ENCODE measurements at places on chromosomes 16 and 17.
A peak's percentile ranks its signal among the peaks of the same experiment; 100 is the strongest.

DNA sequence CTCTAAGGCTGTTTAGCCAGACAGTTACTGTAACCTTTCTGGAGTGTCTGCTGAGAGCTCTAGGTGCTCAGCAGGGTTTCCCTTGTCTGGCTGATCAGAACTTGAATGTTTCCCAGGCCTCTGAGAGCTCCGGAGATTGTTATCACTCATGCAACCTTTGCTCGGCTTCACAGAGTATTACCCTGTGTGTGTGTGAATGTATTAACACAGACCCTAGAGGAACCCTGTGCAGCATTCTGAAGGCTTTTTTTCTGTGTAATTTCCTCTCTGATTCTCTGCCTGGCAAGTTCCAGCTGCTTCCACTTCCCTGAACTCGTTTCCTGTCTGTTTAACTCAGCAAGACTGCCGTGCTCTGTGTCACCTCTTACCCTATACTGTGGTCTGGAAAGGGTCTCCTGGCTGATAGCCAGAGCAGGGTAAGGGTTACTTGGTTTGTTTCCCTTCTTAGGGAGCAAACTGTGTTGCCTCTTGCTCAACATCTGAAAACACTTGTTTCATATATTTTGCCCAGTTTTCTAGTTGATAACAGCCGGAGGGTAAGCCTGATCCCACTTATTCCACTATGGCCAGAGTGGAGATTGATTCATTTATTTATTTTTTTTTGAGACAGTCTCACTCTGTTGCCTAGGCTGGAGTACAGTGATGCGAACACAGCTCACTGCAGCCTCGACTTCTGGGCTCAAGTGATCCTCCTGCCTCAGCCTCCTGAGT lies 21.7 kb downstream of the PRMT7 start:
- DNase-seq, result peak; percentile 25

DNA sequence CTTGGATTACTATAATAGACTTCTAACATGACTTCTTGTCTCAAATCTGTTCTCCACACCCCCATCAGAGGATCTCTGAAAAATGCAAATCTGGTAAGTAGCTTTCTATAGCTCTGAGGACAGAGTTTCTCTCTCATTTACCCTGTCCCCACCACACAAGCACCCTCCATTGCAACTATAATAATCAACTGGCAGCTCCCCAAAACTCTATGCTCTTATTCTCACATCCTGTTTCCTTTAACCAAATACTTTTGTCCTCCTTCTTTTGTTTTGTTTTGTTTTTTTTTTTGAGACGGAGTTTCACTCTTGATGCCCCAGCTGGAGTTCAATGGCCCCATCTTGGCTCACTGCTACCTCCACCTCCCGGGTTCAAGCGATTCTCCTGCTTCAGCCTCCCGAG lies 73.4 kb downstream of the HELZ start:
- DNase-seq, result no peak

DNA sequence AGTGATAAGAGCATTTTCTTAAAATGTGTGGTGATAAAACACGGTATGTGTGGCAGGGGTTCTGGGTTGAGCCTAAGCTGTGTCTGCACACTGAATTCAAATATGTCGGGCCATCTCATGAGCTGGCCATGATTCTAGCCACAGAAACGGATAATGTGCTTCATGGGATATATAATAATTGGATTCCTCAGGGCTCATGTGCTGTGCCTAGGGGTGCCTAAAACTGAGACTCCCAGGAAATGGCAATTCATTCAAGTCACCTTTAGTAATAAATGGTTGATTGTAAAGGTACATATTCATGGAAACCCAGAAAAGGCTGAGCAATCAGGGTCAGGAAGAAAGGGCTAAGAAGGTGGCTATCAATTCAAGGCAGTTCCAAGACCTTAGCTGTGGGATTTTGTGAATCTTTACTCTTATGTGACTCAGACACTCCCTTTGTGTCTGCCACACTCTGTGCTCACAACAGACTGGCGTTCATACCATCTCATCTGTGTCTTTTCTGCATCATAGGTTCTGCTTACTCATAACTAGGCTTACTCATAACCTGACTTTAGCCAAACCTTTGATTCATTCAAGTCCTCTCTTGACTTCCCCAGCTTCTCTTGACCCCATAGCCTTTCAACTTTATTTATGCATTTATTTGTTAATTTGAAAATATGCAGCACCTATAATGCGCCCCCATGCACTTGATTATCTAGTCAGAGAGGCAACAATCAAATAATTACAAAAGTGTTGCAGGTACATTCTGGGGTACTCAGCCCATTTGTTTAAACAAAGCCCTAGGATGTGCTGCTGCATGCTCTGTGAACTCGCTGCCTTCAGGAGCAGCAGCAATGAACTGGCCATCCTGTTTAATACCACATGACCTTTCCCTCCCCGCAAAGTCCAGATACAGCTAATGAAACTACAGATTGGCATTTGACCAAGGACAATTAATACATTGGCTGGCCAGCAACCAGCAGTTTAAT lies 28.4 kb upstream of the MED13 start:
- DNase-seq, result peak; percentile 99

DNA sequence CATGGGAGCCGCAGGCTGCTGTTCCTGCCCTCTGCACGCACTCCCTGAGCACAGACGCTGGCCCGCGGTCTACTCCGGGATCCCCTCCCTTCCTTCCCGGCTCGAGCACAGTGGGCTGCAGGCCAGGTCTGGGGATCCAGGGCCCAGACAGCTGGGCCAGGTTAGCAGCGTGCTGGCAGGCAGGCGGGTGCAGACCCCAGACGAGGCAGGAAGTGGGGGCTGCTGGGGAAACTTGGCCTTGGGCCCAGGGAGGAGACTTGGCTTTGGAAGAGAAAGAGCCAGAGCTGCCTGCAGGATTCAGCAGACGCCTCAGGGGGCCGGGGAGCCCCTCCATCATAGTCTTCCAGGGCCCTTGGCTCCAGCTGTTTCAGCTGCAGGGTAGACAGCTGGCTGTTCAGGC lies 30.2 kb upstream of the ABCC3 start:
- DNase-seq, result peak; percentile 56

- DNase-seq, result no peak
Observed at GRCh38 chr17:11981862-11982261, 15.4 kb downstream of the ZNF18 start.

DNA sequence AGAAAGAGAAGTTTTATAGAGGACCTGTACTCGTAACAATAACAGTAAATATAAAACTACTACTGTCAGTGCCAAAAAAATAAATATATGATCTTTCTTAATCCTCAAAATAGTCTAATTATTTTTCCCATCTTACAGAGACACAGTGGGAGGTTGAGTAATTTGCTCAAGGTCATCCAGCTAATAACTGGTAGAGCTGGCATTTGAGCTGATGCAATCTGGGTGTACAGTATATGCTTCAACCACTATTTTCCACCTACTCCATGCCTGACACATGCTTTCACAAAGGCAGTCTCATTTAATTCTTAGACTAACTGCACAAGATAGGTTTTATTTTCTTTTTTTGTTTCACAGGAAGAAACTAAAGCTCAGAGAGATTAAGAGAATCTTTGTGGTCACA lies 33.6 kb downstream of the PIGL start:
- peak; percentile 52 for DNase-seq

DNA sequence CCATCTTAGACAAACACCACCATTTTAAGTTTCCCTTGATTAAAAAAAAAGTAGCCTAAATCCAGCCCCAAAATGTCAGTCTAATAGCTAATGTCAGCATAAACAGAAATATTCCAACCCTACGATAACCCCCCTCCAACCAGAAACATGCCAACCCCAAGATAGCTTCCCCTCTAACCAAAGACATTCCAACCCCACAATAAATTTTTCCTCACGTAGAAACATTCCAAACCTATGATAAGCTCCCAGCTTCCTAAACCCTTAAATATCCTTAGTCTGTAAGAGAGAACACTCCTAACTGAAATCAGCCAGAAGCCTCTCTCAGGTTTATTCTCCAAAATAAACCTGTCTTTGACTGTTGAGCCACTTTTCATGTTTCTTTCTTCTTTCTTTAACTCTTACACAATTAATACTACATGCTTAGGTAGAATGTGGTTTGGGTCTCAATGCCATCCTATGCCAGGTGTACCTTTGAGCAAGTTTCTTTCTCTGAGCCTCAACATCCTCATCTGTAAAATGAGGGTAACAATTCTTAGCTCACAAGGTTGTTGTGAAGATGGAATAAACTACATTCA lies 10.5 kb upstream of the KRT38 start:
- peak; percentile 44 for DNase-seq

GRCh38 chr16:65497571-65497970 lies 375.7 kb upstream of the CDH11 start:
- peak; percentile 79 for DNase-seq

GRCh38 chr17:38896346-38896954 lies 26.6 kb downstream of the LASP1 start:
- no peak for DNase-seq

DNA sequence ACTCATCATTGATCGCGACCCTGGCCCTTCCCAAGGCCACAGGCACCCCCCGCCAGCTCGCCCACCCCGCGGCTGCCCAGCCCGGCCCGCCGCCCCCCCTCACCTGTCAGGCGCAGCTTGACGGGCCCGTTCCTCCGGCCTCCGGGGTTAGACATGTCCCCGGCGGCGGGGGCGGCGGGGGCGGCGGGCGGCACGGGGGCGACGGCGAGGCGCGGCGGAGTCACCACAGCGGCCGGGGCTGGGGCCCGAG lies 456 bp downstream of the SMURF2 start:
- DNase-seq, result no peak

GRCh38 chr17:10316801-10317542 lies 55.8 kb downstream of the MYH13 start:
- DNase-seq, result no peak
